ENCODE measurements at places on chromosomes 7 and 10.

GRCh38 chr10:110636572-110636931, 7.6 kb upstream of the RBM20 start:
- DNase-seq = no peak

DNA sequence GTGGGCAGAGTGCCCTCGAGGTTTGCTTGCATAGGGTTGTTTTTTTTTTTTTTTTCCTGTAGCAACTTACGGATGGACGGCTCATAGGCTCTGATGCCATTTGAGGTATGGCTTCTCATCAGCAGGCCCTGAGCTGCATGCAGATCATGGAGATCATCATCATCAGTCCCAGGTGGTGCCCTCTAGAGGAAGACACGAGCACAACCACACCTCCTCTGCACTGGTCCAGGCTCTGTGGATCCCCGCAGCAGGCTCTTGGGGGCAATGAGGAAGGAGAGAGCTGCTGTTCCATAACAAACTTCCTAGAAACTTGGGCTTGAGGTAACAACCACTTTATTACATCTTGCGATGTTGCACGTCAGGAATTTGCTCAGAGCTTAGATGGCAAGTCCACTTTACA, 132.7 kb upstream of the CXCL12 start:
- DNase-seq = peak; percentile 6

- no peak for DNase-seq
These were observed 44.8 kb upstream of the FGL2 start for GRCh38 chr7:77244222-77244934.

- peak; percentile 46 for DNase-seq
These were observed 993 bp downstream of the ZC3HAV1 start for GRCh38 chr7:139108266-139109187.

GRCh38 chr10:1464881-1465417, 272.4 kb downstream of the ADARB2 start:
- no peak for DNase-seq

DNA sequence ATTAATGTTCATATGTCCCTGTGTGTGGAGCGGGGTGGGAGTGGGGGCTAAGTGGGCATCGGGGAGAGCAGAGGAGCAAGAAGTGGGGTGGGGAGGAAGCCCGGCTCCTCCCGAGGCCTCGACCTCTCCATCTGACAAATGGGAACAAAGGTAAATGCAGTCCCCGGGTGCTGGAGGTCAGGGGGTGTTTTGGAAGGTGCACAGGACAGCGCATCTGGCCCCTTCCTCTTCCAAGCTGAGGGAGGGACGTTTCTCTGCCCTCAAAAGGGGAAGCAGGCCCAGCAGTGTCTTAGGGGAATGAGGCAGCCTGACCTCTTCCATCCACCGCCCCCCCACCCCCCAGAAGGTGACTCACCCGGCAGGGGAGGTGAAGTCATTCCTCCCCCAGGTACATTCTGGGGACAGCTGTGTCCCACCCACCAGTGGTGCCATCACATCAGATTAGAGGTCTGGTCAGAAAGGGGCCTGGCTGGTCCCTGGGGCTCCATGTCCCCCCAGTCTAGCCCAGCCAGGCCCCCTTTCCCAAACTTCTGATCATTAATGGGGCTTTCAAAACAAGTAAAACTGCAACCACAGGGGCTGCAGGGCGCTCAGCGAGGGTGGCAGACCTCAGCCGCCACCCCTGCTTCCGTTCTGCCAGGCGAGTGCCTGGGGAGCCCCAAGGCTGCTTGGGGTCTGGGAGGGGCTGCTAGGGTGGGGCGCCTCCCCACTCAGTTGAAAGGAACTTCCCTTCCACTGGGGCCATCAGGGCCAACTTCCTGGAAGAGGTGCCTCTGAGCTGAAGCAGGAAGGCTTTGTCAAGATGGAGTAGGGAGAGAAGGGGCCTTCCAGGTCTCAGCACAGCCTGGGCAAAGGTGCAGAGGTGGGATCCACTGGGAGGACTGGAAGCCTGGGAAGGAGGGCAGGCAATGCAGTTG, 10.8 kb downstream of the LFNG start:
- peak; percentile 74 for DNase-seq

- DNase-seq = no peak
These were observed 10.9 kb upstream of the BHLHA15 start for GRCh38 chr7:98200364-98200763.

DNA sequence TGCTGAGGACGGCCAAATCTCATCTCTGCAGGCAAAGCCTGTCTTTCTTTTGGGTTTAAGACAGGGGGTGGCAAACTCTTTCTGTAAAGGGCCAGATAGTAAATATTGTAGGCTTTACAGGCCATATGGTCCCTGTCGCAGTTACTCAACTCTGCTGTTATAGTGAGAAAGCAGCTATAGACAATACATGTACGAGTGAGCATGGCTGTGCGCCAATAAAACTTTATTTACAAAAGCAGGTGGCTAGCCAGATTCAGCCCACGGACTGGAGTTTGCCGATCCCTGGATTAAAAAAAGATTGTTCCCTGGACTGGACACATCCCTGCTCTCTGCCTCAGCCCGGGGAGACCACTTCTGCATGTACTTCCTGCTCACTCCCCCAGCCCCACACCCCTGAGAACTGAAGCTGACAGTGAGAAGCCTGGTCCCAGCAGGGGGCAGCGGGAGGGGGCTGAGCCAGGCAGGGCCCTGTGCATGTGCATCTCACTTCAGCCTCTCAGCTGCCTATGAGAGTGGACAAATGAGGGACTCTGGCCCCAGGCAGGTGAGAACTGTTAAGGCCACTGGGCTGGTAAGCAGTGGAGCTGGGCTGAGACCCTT, 392.4 kb downstream of the PLXNA4 start:
- DNase-seq = no peak

DNA sequence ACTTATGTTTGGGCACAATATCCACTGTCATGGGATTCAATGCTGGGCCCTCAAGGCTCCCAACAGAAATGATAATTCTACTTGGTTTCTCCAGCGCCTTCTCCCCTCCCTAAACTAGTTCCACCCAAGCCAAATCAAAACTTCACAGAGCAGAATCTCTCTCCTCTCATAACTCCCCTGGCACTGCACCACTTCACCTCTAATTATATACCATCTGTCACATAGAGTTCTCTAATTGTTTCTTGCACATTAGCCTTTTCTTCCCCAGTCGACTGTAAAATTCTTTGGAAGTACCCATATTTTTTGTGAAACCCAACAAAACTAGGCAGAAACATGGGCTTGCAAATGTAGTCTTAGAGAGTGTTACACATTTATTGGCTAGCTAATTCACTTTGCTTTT, 8.1 kb downstream of the SGMS1 start:
- no peak for DNase-seq

DNA sequence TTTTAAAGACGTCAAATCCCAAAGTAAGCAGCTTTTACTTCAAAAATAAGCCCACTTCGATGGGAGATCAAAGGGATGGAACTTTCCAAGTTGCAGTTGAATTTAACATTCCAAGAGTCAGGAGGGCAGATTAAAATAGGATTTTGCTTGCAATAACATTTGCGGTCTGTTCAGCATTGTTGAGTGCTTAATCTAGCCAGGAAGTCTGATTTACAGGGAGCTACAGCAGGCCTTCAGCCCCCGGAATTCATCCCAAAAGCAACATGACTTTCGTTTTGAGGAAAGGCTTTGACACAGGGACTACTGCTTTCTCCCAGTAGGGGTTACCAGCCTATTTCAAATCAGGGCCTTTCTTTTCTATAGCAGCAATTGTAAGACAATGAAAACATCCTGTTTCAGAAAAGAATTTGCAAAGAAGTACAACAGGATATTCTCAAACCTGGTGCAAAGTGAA, 279.6 kb upstream of the PITRM1 start:
- DNase-seq = no peak

DNA sequence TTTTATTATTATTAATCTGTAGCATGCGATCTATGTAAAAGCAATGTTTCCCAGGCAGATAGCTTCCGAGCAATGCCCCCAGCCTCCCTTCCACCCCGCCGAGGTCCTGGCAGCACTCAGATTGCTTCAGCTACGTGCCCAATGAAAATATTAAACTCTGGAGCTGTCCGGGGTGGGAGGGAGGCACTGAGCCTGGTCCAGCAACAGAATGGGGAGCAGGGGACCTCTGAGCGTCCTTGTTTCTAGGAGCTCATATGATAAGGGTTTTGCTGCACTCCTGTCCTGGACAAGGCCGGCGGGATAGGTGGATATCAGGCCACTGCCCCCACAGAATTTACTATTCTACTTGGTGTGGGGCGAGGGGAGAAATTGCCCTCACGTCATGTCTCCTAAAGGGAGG, 44.5 kb upstream of the CDK1 start:
- DNase-seq = no peak

DNA sequence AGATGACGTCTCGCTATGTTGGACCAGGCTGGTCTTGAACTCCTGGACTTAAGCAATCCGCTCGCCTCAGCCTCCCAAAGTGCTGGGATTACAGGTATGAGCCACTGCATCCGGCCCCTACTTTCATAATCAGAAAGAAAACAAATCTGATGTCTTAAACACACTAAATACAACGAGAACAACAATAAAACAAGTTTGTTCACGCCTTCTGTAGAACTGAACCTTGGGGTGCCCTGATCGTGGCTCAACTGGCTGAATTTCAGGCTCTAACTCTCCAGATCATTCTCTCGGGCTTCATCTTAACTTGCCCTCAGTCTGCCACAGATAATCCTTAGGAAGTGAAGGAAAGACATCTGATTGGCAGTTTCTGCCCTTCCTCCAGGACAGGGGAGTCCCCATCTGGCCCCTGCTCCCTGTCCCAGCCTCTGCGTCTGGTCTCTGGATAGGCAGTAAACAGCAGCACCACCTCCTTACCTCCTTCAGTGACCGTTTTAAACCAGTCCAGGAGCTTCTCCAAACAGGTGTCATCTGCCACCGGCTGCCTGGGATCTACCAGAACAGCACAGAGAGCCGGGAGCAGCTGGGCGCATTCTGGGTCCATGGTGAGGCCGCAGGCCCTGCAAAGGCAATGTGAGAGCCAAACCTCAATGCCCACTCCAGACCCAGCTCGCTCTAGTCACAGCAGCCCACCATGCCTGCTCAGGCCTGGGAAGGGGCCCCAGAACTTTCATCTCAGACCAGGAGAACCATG, 1.3 kb downstream of the BRAT1 start:
- no peak for DNase-seq

DNA sequence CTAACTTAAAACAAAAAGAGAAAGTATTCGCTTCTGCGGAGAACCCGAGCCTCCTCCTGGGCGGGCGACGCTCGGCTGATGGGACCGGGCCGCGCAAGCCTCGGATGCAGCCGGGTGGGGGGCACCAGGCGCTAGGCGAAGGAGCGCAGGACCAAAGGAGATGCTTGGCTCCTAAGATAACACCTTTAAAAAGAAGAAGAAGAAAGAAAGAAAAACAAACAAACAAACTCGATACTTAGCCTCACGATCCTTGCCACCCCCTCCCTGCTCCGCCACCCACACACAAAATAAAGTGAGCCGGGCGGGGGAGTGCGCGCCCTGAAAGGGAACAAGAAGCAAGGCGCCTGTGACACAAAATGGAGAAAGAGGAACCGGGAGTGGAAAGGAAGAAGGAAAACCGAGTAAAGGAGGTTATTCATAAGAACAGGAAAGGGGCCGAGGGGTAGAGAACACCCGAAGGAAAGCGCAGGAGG, 34.0 kb upstream of the EBLN1 start:
- peak; percentile 75 for DNase-seq

GRCh38 chr10:34235164-34235832, 579.8 kb downstream of the PARD3 start:
- DNase-seq = no peak

GRCh38 chr7:135333200-135333599, 99.6 kb downstream of the STRA8 start:
- peak; percentile 8 for DNase-seq

DNA sequence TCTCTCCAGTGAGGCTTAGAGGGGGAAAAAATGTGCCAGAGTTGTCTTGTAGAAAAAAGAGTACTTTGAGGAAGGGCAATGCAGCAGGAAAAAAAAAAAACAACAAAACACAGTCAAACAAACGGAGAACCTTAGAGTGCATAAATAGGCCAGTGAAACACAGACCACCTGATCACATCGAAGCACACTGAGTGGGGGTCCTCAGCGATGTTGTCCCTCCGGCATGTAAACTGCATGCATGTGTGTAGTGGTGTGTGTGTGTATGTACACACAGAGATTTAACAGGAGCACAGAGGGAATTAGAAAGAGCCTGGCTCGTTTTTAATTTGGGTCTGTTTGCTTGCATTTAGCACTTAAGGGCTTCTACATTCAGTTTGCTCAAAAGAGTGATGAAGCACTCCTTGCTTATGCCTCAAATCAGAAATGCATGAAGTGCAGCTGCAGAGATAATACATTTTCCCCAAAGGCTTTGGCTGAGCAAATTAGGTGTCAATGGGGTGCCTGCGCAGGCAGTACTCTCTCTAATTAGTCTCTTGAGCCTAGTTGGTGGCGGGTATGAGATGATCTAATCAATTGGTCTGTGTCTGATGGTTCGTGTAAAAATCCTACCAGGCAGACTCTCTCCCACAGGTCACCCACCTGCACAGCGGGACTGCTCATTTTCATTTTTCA, 62.7 kb upstream of the FZD1 start:
- DNase-seq = no peak

GRCh38 chr7:140263277-140263676, 86.5 kb upstream of the KDM7A start:
- peak; percentile 29 for DNase-seq

GRCh38 chr10:86046845-86047460, 319.6 kb downstream of the GRID1 start:
- peak; percentile 45 for DNase-seq

DNA sequence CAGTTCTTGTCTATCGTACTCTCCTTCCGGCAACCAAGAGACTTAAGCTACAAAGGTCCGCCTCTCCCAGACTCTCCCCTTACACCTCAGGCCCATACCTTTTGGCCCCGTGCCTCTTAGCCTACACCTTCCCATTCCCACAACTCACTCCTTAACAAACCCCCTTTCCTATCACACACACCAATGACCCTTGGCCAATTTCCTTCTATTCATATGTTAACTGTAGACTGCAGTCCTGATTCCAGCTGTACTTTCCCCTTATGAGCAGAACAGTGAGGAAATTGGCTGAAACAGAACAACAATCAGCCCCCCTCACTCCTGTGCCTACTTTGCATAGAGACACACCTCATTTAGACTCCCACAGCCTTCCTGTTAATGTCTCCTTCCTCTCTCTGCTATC, 1.4 kb upstream of the TMEM139 start:
- DNase-seq = no peak

- DNase-seq = no peak
These were observed 224.8 kb downstream of the DNAJB9 start for GRCh38 chr7:108794466-108794865.

Data from activated CD4-positive, alpha-beta T cell treated with anti-CD3 and anti-CD28 coated beads for 48 hours (primary cell).